ENCODE measurements at places on chromosomes 12 and 14.

DNA sequence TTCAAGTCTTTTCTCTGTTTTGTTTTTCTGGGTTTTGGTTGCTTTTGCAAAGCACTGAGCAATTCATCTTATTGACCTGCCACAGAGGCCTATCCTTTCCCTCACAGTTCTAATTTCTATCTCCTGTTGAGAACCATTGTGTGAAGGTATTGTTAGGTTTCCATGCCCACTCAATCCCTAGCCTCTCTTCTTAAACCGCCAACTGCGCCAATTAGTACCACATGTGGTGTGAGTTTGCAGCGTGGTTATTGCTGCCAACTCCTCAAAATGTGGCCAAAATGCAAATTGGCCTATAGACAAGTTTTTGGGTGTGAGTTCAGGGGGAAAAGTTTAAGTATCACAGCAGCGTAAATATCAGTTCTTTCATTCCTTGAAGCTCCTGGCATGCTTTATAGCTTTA is 232.6 kb downstream of the FLRT2 start:
- no peak for DNase-seq

DNA sequence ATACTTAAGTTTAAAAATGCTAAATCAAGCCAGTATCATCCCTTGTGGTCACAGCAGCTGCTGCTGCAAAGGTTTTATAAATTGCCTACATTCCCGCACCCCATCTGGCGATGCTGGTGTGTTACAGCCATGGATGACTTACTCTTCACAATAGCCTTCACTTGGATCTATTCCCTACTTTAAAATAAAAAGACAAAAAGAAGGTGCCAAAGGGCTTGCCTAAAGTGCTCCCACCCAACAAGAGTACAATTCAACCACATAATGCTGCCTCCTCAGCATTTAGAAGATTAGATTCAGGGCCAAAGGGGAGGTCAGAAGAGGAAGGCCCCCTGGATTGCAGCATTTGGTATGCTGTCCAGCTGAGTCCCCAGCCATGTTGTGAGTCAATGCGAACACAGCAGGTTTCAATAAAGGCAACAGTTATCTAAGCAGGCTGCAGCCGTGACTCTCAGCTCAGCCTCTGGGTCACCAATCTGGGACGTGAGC is 176.1 kb downstream of the DAD1 start:
- no peak for DNase-seq

DNA sequence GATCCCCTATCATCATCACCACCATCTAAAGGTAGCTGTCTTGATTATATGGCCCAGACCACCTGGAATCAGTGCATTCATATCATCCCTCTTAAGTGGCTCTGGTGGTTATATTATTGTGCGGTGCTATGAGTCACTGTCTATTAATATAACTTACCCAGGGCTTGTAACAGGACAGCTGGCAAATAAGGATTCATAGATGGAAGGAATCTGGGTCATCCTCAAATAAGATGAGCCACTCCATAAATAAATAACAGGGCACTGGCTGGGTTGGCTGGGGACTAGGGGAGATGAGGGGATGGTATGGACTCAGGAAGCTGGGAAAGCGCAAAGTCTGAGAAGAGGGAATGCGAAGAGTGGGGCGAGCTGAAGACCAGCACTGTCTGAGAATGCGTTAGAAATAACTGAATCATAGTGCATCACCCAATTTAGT is 216.1 kb downstream of the NUAK1 start:
- peak; percentile 51 for DNase-seq

DNA sequence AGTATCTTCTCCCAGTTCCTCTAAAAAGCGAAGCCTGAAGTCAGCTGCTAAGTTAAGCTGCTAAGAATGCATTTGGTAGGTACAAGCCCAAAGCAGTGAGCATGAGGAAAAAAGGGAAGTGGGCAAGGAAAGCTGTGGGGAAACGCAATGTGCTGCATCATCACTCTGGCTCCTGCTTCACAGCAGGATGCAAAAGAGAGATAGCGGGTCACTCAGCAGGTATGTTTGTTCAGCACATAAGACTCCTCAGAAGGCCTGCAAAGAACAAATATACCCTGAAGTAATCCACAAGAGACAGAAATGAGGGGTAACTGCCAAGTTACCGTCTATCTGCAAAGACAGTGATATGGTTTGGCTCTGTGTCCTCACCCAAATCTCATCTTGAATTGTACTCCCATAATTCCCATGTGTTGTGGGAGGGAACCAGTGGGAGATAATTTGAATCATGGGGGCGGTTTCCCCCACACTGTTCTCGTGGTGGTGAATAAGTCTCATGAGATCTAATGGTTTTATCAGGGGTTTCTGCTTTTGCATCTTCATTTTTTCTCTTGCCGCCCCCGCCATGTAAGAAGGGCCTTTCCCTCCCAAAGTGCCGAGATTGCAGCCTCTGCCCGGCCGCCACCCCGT is 127.4 kb upstream of the EGLN3 start:
- peak; percentile 57 for DNase-seq

DNA sequence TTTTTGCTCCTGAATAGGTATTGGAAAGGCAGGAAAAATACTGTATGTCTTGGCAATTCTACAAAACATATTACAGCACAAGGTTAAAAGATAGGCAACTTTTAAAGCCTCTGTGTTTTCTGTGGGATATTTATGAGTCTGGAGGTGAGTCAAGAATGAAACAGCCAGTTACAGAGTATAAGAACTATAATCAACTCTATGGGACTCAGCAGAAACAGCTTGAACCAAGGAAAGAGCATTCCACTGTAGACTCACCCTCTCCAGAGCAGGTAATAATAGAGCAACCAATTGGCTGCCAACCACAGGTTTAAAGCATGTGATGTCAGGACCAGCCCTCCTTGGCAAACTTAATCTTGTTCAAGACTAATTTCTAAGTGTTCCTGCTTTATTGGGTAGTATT is 100.5 kb upstream of the MDM1 start:
- DNase-seq = peak; percentile 41

- no peak for DNase-seq
Measured at GRCh38 chr12:56219840-56220239, 1.9 kb downstream of the RNF41 start.

DNA sequence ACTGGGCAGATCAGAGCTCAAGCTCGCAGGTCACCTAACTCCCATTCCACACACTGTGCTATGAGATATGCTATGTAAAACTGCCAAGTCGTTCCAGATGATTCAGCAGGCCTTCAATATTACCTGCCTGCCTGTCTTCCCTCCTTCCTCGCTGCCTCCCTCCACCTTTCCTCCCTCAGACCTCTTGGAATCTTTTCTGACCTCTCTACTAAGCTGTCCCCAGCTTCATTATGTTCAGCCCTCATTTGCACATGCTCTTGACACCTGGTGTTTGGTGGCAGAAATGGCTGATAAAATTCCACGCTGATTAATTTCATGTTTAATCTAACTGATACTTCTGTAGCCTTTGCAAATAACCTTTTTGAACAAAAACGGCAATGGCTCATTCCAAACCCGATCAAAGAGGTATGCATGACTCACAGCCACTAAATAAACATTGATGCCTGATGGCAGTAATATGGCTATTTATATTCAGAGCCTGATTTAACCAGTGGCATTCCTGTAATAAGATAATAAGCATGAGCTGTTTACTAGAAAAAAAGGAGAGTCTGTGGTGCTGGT is 130.8 kb upstream of the EGLN3 start:
- DNase-seq = peak; percentile 47

DNA sequence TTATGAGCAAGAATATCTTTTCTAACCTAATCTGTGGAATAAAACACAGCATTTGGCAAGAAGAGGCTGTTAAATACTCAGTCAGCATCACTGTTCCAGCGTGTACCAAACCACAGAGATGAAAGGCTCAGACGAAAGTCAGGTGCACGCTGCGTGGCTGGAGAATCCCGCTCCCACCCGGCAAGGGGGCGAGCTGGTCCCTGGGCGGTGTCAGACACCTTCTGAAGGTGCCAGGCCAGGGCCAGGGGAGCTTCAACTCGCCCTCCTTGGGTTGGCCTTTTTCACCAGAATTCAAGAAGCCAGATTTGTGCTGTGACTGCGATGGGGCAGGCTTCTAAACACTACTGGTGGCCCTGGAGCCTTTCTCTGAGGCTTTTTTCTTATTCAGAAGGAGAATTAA is 73.1 kb downstream of the WDR20 start:
- no peak for DNase-seq

- no peak for DNase-seq
Measured at GRCh38 chr14:47039336-47039735, 387.8 kb upstream of the RPL10L start.

DNA sequence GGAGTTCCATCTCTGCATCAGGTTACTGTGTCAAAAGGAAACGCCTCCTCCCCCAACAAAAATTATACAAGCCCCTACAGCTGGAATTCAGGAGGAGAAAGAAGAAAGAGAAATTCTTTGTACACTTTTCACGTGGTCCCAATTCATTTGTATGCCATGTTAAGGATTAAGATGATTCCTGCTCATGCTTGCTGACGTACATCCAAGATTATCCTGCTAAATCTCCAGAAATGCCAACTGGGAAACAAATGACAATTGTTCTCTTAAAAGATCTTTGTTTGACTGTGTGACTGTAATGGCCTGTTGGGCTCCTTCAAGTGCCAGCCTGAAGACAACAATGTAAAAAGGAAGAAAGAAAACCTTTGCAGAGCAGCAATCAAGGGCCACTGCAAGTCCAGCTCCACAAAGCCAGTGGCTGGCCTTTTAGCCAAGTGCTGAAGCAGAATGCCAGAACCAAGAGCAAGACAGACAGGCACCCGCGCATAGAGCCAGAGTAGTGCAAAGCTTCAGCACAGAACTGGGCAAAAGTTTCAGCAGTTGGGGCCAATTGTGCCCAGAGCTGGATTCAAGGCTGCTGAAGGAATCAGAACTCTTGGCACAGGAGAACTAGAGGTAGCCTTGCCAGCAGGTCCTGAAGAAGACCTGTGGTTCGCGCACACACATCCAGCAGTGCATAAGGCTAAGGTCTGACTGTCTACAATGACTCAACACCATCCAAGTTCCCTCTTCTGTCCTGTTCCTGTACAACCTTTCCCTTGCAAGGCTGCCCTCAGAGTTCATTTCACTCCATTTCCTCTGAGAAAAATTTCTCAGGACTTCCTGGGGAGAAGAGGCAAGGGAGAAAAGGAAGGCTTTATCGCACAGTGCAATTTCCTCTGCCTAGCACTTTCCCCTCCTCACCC is 209.7 kb upstream of the BMP4 start:
- no peak for DNase-seq

- peak; percentile 24 for DNase-seq
Measured at GRCh38 chr14:102663440-102663839, 71.0 kb downstream of the RCOR1 start.

DNA sequence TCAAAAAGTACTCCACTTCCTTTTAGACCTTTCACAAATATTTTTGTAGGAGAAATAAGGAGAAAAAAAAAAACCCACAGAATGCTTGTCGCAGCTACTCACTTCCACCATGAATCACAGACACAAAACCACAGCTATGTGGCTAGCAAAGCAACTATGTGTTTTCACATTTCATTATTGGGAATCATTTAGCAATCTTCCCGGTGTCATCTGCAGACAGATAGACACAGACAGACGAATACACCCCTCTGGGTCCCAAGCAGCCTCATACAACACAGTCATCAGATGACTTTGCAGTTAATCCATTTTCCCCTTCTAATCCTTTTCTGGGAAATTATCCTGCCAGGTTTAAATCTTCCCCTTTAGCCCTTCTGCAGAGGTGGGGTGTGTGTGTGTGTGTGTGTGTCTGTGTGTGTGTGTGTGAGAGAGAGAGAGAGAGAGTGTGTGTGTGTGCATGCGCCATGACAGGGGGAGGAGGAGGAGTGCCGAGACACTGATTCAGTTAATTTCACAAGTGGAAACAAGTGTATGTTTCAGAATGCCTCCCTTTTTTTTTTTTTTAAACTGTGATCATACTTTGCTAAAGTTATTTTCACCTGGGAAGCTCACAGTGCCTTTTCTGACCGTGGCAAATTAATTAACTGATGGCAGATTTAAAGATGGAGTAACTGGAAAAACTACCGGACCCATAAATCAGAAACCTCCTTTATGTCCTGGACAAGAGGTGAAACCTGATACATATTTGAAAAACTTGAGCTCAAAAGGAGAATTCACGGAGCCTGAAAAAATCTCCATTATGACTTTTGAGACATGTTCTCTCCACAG is 39.9 kb downstream of the LTBP2 start:
- DNase-seq = peak; percentile 97

DNA sequence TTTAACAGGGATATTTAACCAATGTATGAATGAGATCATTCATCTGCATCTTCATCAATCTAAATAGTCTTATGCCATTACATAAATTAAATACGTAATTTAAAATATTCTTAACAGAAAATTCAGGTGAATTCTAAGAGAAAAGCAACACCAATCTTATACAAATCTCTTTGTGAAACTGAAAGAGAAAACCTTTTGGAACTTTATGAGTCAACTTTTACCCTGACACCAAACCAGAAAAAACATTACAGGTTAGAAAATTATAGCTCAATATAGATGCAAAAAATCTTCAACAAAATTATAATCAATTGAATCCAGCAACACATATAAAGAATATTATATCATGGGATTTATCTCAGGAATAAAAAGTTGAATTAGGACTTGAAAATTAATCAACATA is 3.4 kb downstream of the GLIPR1L1 start:
- no peak for DNase-seq

DNA sequence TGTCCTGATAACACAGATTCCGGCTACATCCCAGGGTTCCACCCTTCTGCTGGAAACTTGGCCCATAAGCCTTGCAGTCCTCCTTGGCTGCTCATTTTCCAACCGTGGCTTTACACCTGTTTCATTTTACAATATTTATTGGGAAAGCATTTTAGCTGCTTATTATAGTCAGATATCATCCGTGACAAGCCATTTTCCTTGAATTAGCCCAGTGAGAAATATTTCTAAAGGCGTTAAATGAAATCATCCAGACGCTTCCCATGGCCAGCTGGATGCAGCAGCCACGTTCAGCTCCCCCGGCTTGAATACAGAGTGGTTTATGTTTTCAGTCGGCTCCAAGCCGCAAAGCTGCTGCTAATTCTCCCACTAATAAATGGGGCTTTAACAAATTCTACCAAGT is 245.0 kb upstream of the PELI2 start:
- DNase-seq = no peak

DNA sequence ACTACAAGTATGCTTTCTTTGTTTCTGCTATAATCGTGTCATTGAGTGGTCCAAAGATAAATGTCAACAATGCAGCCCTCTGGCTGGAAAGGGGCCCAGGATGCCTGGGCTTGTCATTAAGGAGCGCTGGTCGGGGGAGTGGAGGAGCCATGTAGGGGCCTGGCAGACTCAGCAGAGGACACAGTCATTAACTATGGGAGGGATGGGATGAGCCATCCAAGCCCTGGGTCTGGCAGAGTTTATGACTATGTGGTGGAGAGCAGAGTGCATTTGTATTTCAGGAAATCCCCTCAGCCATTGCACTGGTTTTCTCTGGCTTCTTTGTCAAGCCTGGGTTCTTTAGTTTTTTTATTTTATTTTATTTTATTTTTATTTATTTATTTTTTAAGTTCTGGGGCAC is 243.1 kb downstream of the C12orf75 start:
- no peak for DNase-seq

DNA sequence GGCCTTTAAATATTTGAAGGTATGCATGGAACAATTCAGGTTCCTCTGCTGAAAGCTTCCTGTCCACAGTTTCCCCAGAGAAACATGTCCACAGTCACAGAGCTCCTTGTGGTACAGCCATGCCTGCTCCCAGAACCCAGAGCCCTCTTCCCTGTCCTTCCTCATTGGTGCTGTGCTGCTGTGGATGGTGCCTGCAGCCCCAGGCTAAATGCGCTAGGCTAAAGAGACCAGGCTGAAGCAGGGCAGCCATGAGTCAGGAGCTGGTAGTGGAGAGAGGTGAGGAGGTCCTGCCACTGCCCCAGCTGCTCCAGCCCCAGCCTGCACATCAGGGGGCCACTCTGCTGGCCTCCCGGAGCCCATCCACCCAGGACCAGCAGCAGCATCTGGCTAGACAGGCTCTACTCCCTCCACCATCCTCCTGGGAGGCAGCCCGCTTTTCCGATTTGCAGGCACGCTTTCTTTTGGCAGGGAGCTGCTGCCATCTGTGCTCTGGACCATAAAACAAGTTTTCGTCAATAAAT is 65.4 kb upstream of the DDX11 start:
- DNase-seq = no peak
